ENCODE measurements at places on chromosomes 12 and 14.

GRCh38 chr12:54141431-54142113, 47.2 kb downstream of the SMUG1 start:
- DNase-seq: no peak

DNA sequence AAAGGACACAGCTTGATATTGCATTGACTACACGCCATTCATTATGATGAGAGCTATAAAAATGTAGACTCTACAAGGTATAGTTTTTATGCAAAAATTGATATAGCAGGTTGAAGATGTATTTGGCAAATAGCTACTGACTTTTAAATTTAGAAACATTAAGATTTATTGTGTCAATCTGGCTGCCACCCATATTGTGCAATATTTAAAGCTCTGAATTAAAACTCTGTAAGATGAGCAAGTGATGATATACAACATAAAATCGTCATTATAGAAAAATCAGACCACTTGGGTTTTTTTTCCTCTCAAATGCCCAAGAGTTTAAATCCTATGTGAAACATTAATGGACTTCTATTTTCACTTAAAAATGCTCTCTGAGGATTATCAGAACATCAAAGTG, 36.8 kb upstream of the E2F7 start:
- no peak for DNase-seq

DNA sequence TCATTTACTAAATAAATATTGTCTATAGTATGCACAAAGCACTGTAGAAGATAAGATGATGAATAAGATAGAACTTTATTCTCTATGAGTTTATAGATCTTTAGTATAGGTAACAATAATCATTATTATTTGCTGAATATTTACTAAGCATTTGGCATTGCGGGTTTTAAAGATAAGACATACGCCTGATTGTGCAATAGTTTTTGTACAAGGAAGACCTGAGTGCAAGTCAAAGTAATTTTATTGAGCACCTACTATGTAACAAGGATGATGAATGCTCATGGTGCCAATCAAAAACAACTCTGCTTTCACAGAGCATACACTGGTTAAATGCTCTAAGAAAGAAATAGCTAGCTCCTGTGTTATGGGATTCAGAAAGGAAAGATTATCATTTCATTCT, 1461.7 kb upstream of the FLRT2 start:
- no peak for DNase-seq

GRCh38 chr14:52949711-52950409, 990 bp downstream of the FERMT2 start:
- no peak for DNase-seq

DNA sequence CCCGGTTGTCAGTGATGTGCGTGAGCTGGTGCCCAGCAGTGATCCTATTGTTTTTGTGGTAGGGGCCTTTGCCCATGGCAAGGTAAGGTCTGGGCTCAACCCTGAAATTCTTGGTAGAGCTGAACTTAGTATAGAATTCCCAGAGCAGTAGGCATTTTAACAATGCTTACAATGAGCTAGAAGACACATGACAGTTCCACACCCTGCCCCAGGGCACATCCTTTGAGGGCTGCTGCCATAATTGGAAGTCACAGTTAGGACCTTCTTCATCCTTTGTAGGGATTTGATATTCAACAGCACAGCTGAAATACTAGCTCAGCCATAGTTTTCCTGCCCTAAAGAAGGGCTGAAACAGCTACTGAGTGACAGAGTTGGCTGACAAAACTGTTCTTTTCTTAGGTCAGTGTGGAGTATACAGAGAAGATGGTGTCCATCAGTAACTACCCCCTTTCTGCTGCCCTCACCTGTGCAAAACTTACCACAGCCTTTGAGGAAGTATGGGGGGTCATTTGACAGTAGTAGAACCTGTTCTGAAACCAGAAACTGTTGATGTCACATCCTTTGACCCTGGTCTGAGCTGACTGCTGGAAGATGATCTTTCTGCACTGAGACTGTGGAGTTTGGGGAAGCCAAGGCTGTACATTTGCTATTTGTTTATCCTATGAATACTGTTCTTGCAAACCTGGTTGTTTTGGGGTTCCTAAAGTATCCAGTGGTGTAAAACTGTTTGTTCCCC, 4.8 kb downstream of the EMG1 start:
- DNase-seq: no peak

- no peak for DNase-seq
Measured at GRCh38 chr12:85445060-85445938, 165.3 kb downstream of the ALX1 start.

DNA sequence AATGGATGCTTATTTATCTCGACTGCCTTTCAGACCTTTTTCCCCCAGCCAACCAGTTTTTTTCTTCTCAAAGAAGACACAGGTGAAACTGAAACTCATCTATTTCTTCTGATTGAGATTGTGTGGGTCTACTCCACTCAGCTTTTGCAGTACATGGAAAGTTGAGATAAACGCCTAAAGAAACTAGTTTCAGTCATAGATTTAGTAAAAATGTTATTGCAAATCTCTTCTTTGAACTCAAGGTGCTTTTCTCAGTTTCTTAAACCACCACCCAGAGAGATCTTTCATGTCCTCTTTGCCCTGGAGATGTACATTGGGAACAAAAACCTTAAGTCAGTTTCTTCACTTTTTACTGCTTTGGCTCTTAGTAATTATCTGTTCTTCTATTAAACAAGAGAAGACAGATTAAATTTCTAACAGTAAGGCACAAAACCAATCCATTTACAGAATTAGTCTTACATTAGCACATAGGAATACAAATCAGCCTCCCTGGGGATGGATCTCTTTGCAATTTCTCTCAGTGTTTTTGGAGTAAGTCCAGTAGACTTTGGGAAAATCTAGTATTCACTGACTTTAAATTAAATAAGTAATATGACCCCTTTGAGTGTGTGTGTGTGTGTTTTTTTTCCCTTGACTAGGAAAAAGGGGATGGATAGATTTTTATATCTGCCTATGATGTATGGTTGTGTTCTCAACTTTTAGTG, 11.6 kb downstream of the FBXW8 start:
- DNase-seq: no peak

DNA sequence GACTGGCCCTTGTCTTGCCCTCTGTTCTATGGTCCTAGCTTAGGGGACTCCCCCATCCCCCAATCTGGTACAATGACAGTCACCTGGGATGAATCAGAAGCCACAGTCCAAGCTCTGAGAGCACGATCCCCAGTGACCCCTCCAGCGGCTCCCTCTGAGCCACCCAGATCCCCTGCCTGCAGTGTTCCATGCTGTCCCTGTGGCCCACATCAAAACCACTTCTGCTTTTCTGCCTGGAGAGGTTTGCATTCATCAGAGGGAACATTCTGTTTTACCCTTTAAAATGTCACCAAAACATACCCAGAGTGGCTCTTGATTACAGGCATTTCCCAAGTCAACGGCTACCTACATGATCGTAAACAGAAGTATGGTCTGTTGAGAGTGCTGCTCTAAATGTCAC, 47.5 kb downstream of the NOS1 start:
- DNase-seq: no peak

DNA sequence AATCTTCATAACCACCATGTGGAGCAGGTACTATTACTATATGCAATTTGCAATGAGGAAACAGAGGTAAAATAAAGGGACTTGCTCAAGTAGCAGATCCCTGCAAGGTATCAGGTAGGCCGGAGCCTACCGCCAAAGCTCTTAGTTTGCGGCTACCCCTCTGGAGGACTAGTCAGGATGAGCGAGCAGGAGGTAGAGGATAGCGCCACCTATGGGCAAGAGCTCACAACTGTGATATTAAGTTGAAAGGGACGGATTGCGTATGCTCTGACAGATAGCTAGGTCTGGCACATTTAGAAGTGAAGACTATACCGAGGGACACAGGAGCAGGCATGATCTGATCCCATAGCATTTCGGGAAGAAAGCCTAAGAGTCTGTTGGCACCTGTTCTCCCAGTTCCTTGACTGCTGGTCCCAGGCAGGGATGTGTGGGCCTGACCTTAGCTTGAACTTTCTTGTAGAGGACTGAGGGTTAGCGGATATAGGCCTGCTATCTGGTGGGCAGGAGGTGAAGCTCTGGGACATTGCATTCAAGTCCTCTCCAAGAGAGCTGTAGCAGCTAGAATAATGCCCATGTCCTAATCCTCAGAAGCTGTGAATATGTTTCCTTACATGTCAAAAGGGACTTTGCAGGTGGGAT, 48.0 kb downstream of the SLC17A8 start:
- no peak for DNase-seq

DNA sequence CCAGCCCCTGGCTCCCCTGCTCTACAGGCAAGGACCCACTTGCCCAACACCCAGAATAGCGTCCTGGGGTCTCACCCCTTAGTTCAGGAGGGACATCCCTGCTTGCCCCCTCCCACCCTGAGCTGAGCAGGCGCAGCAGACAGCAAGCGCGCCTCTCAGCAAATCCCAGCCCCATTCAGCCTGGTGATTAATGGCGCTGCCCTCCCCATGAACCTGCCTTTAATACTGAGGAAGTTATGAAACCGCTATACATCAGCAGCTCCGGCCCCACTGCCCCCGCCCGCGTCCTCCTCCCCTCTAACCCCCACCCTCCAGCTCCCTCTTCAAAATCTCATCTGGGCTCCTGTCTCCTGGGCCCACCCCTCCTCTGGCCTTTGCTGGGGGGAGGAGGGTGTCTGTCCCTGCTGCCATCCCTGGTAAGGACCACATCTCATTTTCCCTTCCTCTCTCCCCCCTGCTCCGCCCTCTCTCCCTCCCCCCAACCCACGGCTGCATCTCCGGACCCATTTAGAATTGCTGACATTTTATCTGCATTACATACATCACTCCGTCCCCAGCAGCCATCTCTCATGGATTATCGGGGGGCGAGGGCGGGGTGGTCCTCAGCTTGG, 7.1 kb upstream of the SMUG1 start:
- DNase-seq: peak; percentile 75

GRCh38 chr14:86858031-86858430, 1135.0 kb downstream of the GALC start:
- DNase-seq: no peak

GRCh38 chr12:62789851-62790250, 145.1 kb downstream of the PPM1H start:
- DNase-seq: no peak

GRCh38 chr12:3747976-3748619, 4.8 kb downstream of the CRACR2A start:
- no peak for DNase-seq

GRCh38 chr12:32249777-32250176, 143.1 kb downstream of the BICD1 start:
- DNase-seq: no peak

DNA sequence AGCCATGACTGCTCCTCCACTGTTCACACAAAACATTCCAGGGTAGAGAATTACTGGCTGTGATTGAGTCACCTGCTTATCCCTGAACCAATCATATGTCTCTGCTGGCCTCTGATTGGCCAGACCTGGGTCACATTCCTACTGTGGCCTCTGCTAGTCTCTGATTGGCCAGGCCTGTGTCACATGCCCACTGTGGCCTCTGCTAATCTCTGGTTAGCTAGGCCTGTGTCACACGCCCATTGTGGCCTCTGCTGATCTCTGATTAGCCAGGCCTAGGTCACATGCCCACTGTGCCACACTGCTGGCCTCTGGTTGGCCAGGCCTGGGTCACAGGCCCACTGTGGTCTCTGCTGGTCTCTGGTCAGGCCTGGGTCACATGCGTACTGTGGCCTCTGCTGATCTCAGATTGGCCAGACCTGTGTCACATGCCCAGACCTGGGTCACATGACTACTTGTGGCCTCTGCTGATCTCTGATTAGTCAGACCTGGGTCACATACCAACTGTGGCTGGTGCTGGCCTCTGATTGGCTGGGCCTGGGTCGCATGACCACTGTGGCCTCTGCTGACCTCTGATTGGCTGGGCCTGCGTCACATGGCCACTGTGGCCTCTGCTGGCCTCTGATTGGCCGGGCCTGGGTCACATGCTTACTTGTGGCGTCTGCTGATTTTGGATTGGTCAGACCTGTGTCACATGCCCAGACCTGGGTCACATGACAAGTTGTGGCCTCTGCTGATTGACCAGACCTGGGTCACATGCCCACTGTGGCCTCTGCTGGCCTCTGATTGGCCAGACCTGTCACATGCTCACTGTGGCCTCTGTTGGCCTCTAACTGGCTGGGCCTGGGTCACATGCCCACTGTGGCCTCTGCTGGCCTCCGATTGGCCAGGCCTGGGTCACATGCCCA, 251.6 kb downstream of the SLC15A4 start:
- no peak for DNase-seq

DNA sequence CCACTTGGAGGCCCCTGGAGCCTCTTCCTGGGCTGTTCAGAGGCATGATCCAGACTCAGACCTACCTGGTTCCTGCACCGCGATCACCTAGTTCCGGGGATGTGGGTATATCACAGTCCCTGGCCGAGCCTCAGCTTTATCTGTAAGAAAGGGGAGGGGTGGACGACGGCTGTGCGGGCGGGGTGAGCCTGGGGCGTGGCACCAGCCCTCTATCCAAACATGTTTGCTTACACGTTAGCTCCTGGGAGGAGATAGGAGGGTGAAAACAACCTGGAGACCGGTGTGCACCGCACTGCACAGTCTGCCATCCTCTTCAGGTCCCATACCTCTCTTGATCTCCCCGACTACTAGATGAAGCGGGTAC, 1.2 kb downstream of the ANKRD9 start:
- DNase-seq: no peak

GRCh38 chr14:77565289-77565993, 51.0 kb downstream of the SPTLC2 start:
- DNase-seq: no peak

- DNase-seq: no peak
Measured at GRCh38 chr12:127398016-127398710, 868.8 kb upstream of the TMEM132C start.

GRCh38 chr14:42110167-42110566, 503.5 kb downstream of the LRFN5 start:
- DNase-seq: no peak

- no peak for DNase-seq
Measured at GRCh38 chr12:51371295-51371953, 19.8 kb downstream of the GALNT6 start.

DNA sequence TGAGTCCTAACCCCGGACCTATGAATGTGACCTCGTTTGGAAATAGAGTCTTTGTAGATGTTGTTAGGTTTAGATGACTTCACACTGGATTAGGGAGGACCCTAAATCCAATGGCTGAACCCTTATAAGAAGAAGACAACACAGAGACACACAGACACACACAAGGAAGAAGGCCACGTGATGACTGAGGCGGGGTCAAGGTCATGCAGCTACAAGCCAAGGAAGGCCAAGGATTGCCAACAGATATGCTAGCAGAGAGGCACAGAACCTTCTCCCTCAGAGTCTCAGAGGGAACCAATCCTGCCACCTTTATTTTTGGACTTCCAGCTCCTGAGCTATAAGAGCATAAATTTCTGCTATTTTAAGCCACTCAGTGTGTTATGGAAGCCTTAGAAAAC, 31.8 kb downstream of the LTBP2 start:
- no peak for DNase-seq

All from mesothelial cell of epicardium (in vitro differentiated cells).